Activated CD8-positive, alpha-beta memory T cell treated with anti-CD3 and anti-CD28 coated beads for 24 hours (primary cell): ENCODE measurements at places on chromosomes 4 and X.

GRCh38 chr4:74317616-74318246 is 9.5 kb downstream of the EPGN start:
- DNase-seq: no peak

- no peak for DNase-seq
Measured at GRCh38 chrX:23784470-23785331, 1.7 kb downstream of the SAT1 start.

DNA sequence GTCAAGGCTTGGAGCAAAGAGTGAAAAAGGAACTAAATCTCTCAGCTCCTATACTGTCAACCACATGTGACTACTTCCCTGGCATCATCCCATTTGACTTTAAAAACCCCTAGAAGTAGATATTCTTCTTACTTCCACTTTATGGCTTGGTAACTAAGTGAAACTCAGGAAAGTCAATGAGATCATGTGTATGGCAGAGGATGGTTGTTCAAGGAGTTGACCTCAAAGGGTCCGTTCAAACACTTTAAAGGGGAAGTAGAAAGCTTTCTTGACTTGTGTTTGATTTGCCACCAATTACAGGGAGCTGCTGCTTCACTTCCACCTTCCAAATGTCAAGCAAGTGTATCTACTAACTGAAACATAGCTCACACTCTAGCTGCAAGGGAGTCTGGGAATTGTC is 187.2 kb downstream of the RAB28 start:
- no peak for DNase-seq

GRCh38 chr4:141090473-141090872 is 42.8 kb downstream of the RNF150 start:
- no peak for DNase-seq

GRCh38 chrX:107025545-107025944 is 25.5 kb upstream of the MORC4 start:
- no peak for DNase-seq

GRCh38 chr4:48015216-48015615 is 1.3 kb downstream of the CNGA1 start:
- no peak for DNase-seq
